Activated CD4-positive, alpha-beta memory T cell treated with anti-CD3 and anti-CD28 coated beads, Interleukin-2, amount 10 ng/mL, durations not matched to agents 7 days and 5 days (primary cell): ENCODE measurements at places on chromosomes 16 and 17. TPM values are rescaled to one million over a fixed set of nuclear protein-coding genes. Genes with fewer than 3 reads are reported as not detected.

- no peaks in the 10 kb centered on the region for H3K27me3 ChIP-seq
- no peak overlapping the region for H3K27ac ChIP-seq
- DNase-seq = no peak
- H3K36me3 ChIP-seq = peaks cover 17% of the 10 kb centered on the region
These were observed 117.4 kb downstream of the PHKB start for GRCh38 chr16:47578573-47578972.

DNA sequence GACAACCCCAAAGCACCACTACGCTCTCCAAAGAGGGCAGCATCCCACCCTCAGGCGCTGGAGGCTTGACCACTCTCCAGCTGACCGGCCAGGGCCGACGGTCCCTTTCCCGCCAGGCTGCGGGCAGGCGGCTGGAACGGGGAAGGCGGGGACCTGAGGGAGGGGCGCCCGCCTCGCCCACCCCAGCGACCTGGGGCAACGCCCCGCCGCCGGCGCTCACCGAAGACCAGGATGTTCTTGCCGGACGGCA lies 431 bp downstream of the DYNC1LI2 start:
- peaks cover 47% of the 10 kb centered on the region for H3K4me1 ChIP-seq
- H3K4me3 ChIP-seq = peak overlapping the region; percentile 81
- H3K27me3 ChIP-seq = peaks cover 15% of the 10 kb centered on the region
- DNase-seq = peak; percentile 21
- peaks cover 27% of the 10 kb centered on the region for H3K36me3 ChIP-seq

Gene ITGB3
- total RNA-seq = 2.2 TPM

DNA sequence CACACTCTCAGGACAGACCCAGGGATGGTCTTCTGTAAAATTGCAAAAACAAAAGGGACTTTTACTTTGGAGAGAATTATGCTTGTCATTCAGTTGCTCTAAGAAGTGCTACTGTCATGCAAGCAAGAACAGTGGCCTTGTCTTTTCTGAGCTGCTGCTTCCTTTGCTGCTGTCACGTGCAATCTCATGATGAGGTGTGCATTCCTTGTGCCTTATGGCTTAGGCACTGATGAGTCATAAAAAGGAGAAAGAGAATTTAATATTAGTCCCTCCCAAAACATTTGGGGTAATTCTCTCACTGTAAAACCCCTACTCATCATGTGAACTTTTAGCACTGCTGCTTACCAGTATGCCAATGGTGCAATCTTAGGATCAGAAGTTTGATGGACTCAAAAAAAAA lies 2051.3 kb downstream of the TP53TG3F start:
- no peak overlapping the region for H3K4me3 ChIP-seq
- no peaks in the 10 kb centered on the region for H3K27me3 ChIP-seq
- no peaks in the 10 kb centered on the region for H3K36me3 ChIP-seq
- no peak overlapping the region for H3K27ac ChIP-seq

DNA sequence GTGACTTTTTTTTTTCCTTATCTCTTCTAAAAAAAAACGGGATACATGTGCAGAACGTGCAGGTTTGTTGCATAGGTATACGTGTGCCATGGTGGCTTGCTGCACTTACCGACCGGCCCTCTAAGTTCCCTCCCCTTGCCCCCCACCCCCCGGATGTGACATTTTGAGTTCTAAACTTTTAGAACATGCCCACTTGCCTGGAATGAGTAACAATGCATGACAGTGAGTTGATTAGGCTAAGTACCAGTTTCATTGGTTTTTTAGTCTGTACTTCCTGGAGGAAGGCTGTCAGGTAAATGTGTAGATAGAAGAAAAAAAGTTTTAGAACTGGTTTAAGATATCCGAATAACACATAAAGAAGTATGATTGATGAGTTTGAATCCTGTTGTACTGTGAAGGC lies 4.0 kb downstream of the BPTF start:
- peaks cover 4% of the 10 kb centered on the region for H3K27me3 ChIP-seq
- H3K36me3 ChIP-seq = peaks cover 33% of the 10 kb centered on the region
- peak overlapping the region; percentile 99 for H3K4me3 ChIP-seq
- DNase-seq = peak; percentile 55
- peak overlapping the region; percentile 47 for H3K27ac ChIP-seq

- peaks cover 20% of the 10 kb centered on the region for H3K27me3 ChIP-seq
- no peak for DNase-seq
- no peak overlapping the region for H3K27ac ChIP-seq
- H3K4me1 ChIP-seq = peaks cover 12% of the 10 kb centered on the region
- no peak overlapping the region for H3K4me3 ChIP-seq
These were observed 1.7 kb downstream of the SLC5A2 start for GRCh38 chr16:31484491-31485171.

Gene DLG4
- total RNA-seq = 5.2 TPM
